ENCODE measurements at places on chromosomes 5 and 9. TPM values are rescaled to one million over a fixed set of nuclear protein-coding genes. Genes with fewer than 3 reads are reported as not detected.

DNA sequence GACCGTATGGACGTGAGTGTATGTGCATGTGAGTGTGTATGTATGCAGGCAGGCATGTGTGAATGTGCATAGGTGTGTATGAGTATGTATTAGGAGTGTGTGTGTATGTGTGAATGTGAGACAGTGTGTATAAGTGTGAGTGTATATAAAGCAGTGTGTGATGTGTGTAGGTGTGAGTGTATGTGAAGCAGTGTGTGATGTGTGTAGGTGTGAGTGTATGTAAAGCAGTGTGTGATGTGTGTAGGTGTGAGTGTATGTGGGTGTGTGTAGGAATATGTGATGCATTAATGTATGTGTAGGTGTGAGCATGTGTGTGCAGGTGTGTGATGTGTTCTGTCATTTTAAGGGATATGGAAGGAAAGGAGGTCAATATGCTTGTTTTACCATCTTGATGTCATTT, 215.5 kb downstream of the GADD45G start:
- DNase-seq = no peak

HSD17B3 gene
- total RNA-seq = 2.4 TPM

SURF1 gene
- 69.7 TPM for total RNA-seq

DNA sequence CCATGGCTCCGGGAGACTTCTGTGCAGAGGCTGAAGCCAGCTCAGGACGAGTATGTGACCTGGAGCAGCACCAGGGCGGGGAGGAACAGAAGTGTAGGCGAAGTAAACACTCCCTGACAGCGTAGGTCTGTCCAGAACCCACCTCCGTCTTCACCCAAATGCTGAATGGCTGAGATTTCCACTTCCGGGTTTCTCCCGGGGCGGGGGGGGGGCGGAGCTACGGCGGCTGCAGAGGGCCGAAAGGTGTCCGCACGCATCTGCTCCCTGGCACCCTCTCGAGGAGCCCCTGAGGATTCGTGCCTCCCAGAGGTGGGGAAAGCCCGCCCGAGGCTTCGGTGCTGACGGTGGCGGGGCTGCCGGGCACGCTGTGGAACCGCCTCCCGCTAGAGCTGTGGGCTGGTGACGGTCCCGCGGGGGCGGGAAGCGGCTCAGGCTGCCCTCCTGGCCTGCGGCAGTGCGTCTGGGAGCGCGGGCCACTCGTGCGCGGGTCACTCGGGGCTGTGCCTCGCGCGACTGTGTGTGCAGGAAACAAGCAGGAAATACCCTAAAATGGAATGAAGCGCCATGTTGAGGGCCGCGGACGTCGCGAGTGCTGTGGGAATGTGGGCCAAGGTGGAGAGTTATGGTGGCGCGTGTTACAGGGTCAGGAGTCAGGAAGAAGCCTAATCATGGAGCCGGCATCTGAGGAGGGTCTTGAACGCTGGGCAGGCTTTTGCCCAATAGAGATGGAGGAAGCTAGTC, 1425.4 kb downstream of the FOXD4L5 start:
- DNase-seq = no peak

PCDHGA1 gene
- not detected for total RNA-seq

DNA sequence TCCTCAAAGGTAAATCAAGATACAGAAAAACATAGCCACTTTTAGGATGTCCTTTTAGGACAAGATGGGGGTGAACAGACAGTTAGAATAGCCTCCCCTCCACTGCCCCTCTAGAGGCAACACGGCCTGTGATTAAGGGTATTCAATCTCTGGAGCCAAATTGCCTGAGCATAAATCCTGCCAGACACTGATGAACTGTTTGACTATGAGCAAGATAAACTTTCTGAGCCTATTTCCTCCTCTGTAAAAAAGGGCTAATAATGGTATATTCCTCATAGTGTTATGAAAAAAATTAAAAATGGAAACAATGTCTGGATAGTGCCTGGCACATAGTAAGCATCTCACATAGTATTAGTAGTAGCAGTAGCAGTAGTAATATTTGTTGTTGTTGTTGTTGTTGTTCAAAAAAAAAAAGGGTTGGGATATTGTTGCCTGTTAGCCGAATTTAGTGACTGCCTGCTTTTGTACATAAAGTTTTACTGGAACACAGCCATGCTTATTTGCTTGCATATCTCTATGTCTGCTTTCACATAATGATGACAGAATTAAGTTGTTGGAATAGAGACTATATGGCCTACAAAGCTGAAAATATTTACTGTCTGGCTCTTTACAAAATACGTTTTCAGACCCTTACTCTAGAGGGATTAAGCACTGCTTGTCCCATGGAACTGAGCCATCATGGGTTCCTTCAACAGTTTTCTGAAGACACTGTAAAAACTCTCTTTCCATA, 536.3 kb downstream of the TLE4 start:
- no peak for DNase-seq

PTGER4 gene
- 3.4 TPM for total RNA-seq

DNA sequence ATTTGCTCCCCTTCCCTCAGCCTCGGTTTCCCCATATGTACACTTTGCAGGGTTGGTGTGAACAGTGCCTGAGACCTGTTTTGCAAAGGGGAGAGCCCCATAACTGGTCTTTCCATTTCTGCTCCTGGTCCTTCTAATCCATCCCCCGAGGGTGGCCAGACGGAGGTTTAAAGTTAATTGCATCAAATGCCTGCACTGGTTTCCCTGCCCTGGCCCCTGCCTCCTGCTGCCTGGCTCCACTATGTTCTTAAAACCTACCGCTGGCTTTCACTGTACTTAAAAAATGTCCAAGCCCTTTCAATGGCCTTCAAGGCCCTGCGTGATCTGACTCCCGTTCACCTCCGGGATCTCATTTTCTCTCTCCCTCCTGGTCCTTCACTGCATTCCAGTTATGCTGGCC, 183.0 kb downstream of the RGS3 start:
- DNase-seq = no peak

DNA sequence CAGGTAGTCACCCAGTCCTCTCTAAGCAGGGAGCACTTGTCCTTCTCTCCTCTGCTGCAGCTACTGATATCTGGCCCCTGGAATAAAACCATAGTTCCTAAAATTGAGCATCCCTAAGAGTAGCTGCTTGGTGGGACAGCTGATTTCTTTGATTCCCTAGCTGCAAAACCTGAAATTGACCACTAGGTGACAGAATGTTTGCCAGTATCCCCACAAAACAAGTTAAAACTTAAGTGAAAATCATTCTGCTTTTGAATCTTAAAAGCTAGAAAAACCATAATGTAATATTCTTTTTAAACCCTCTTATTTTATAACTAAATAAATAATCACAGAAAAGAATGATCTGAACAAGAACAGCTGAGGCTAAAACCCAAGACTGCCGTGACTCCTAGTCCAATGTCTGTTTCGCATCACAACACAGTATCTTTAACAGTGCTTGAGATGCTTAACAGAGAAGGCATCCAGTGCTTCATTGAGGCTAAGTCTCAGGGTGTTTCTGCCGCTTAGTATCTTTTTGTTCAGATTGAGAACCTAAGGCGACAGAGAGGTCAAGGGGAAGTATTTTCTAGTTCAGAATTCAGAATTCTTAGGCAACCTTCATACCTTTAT, 24.4 kb upstream of the TAL2 start:
- DNase-seq = no peak

- peak; percentile 74 for DNase-seq
Measured at GRCh38 chr5:170571875-170572852, 68.3 kb downstream of the KCNIP1 start.

GRCh38 chr5:133757396-133757945, 145.1 kb upstream of the FSTL4 start:
- no peak for DNase-seq

- DNase-seq = no peak
Measured at GRCh38 chr9:109775516-109775915, 4.5 kb upstream of the PALM2AKAP2 start.

DNA sequence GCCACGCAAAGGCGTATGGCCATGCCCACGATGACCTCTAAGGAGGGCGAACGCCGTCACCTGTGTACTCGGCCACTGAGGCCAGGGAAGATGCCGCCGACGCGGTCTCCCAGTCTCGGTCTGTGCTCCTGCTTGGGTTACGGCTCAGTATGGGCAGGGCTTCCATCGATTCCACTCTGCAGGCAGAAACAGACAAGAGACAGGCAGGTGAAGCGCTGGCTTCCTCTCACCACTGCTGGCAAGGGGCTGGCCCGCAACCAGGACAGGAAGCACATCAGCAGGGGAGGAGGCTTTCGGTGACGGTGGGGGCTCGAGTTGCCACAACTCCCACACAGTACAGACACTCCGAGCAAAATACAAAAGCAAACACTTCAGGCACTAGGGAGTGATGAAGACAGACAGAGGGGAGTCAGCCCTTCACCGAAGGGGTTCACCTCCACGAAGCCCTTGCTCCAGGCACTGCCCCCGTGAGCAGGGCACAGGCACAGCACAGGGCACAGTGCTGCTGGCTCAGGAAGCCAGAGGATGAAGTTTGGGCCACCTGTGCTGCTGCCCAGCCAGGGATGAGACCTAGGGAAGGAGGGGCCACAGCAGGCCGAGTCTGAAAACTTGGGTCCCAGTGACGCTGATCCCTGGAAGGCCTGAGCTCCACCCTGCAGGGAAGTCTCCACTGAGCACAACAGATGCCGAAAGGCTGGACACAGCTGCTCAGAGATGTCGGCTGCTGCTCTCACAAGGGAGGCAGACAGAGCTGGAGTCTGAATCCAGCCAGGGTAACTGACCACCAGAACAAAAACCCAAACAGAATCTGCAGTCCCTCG, 91.3 kb downstream of the CAMSAP1 start:
- no peak for DNase-seq

OTP gene
- not detected for total RNA-seq

SLC36A2 gene
- not detected for total RNA-seq

- DNase-seq = no peak
Measured at GRCh38 chr9:126623314-126623666, 9.6 kb downstream of the LMX1B start.

DNA sequence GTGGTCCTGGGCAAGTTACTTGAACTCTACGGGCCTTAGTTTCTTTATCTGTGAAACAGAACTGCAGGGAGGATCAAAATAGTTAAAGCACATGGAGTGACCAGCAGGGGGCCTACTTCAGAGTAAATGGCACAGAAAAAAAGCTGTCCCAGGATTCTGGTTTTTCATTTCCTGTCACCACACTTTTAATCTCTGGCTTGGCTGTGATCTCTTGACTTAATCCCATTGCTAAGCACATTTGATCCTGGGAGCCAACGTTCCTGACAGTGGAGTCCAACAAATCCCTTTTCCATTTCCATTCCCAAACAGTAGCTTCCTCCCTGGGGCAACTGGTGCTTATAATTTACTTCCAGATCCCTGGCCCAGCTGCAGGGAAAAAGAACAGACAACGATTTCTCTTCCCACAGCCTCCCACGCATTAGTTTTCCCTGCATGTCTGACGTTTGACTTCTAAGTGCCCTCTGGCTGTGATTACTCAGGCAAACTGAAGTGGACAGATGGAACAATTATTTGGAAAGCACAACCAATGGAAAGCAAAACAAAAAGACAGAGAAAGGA, 136.5 kb upstream of the STK32A start:
- peak; percentile 2 for DNase-seq

DNA sequence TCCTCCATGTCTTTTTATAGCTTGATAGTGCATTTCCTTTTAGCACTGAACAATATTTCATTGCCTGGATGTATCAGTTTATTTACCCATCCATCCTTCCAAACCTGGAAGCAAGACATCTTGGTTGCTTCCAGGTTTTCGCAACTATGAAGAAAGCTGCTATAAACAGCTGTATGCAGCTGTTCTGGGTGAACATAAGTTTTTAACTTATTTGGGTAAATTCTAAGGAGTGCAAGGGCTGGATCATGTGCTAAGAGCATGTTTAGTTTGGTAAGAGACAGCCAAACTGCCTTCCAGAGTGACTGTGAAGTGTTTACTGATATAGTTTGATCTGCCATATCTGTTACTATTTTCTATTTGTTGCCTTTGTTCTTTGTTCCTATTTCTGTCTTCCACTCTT, 58.5 kb downstream of the CSF2 start:
- no peak for DNase-seq

Measured in Caki2 (cell line).